ENCODE measurements at places on chromosomes 7 and 10.

GRCh38 chr10:6151087-6151977, 51.4 kb upstream of the PFKFB3 start:
- DNase-seq: no peak

DNA sequence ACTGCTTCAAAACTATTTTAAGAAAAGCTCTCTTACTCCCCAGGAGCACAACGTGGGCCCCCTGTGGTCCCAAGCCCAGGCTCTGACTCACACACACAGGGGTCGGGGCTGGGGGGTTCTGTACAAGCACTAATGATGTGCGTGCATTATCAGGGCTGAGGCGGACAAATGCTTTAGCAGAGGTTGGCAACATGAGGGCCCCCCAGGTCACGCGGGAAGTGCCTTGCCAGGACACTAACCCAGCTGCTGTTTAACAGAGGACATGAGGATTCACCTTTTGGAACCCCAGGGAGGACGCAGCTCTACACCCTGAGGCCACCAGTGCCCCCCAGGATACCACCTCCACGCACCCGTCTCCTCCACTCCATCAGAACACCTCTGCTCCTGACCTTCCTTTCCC, 342.8 kb downstream of the DNAJB6 start:
- DNase-seq: no peak

GRCh38 chr7:150998341-150998740, 7.5 kb downstream of the NOS3 start:
- no peak for DNase-seq

GRCh38 chr7:5172196-5172775, 17.7 kb upstream of the WIPI2 start:
- DNase-seq: no peak

DNA sequence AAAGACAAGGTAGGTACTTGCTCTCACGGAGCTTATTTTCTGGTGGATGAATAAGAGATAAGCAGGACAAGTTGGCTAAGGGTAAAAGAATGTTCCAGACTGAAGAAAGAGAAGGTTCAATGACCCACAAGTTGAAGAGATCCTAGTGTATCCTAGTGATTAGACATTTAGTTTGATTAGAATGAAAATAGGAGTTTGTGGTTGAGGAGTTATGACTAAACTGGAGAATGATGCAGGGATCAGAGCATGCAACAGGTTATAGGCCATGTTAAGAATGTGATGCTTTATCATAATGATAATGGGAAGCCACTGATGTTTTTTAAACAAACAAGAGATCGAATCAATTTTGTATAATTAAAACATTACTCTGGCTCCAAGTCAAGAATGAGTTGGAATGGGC, 357.2 kb downstream of the HPSE2 start:
- DNase-seq: no peak

DNA sequence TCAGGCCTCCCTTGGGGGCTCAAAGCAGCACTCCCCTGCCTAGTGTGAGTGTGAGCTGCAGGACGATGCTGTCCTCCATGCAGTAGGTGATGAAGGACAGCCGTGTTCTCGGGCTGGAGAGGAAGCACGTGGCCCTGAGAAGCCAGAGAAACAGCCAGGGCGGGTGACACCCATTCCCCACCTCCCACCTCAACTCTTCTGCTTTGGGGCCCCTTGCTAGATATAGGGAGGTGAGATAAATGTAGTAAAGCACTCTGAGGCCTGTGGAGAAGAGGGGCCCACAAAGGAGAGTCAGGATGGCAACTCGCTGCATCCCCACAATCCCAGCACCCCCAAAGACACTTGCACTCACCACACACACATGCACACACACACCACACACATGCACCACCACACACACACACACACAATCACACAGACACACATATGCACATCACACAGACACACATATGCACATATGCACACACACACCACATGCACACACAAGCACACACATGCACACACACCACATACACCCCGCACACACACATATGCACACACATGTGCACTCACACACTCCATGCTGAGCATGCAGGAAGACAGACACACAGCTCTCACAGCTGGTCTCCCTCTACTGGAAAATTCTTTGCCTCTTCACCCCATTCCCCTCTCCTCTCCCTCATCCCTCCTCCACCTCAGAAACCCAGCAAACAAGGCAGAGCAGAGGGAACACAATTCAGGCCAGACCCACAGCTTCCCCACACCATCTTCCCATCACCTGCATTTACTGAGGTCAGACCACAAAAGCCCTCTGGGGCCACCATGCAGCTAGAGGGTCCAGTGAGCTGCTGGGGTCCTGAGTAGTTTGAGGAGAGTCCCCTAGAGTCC, 30.5 kb downstream of the ANXA8 start:
- no peak for DNase-seq

DNA sequence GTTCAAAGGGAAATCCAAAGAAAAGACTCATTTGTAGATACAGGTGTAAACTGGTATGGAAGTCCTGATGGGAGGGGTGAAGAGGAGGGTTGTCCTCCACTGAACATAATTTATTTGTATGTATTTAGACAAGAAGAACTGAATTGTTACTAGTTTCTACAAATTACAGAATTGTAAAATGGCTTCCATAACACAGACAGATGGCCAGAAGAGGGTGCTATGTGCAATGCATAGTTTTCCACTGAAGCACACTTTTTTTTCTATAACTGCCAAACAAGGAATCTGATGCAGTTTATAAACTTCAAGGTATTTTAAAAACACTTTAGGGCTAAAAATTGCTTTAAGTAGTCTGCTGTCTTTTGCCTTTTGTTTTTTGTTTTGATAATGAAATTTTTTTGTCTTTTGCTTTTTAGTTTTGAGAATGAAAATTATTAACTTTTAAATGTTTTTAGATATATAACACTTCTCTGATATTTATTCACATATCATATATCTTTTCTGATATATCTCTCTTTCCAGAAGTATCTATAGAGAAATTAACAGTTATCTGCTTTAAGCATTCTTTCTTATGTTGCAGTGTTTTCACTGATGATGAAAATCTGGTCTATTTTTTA, 58.5 kb downstream of the PHYHIPL start:
- no peak for DNase-seq

DNA sequence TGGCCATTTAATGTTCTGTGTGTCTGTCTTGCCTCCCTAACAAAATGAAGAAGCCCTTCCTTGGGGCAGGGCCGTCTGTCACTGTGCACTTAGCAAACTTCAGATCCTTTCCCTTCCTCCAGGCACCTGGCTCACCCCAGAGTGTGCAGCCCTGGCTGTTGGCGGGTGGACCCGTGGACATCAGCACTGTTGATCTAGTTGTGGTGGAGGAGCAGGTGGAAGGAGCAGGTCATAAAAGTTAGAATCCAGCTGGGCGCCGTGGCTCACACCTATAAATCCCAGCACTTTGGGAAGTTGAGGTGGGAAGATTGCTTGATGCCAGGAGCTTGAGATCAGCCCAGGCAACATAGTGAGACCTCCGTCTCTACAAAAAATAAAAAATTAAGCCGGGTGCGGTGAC, 12.7 kb downstream of the RAB19 start:
- DNase-seq: no peak

GRCh38 chr7:108091461-108091831, 38.7 kb downstream of the LAMB4 start:
- no peak for DNase-seq

DNA sequence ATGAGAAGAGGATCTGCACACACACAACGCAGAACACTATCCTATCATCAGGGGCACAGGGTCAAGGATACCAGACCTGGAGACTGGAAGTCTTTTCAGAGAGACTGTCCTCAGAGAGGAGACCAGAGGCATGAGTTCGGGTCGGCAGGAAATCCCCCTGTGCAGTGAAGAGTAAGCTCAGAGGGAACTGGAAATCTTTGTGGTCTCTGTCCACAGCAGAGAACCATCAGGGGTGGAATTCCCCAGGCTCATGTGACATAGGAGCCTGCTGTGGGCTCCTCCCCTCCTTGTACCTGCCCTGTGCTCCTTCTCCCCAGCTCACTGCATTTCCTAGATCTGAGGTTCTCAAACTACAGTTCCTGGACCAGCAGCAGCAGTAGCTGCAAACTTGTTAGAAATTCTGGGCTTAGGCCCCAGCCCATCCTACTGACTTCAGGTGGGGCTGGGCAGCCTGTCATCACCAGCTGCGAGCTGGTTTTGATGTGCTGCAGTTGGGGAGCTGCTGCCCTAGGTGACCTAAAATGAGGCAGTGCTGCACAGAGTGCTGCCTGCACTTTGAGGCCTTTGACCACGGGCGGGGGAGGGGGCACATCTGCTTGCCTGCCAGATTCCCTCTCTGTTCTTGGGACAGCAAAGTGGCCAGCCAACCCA, 2.4 kb downstream of the ZMIZ2 start:
- no peak for DNase-seq

- no peak for DNase-seq
Measured at GRCh38 chr10:102421757-102422512, 1.3 kb downstream of the FBXL15 start.

DNA sequence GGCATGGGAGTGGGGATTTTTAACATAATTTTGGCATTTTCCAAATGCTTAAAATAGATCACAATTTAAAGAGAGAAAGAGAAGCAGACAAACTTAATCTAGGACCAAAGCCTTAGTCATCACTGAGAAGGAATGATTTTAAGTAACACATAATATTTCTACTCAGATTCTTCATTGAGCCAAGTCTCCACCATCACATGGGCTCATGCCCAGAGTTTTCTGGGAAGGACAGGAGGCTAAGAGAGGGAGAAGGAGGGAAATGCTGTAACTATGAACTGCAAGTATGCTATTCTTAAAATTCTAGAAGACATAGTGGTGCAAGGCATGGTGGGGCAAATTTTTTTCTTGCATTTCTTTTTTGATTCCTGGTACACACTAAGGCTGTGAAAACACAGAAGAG, 23.8 kb upstream of the UBE2D1 start:
- DNase-seq: no peak

- no peak for DNase-seq
Measured at GRCh38 chr10:129386415-129387257, 80.4 kb upstream of the MGMT start.

GRCh38 chr7:101884671-101885596, 67.5 kb downstream of the CUX1 start:
- no peak for DNase-seq

DNA sequence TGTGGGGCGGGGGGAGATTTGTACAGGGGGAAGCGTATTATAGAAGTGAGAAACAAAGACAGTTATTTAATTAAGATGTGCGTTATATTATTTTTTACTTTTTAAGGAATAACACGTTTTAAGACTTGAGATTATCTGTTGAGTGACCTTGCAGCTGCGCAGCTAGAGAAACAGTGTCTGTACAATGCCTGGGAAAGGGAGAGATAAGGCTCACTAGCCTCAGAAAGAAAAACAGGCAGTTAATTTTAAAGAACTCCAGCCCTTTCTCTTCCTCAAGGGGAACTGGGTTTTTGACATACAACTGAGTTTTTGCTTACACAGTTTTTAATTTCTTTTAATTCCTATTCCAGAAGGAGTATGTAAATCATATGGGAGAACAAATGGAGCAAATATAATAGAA, 50.7 kb downstream of the LMBR1 start:
- no peak for DNase-seq

DNA sequence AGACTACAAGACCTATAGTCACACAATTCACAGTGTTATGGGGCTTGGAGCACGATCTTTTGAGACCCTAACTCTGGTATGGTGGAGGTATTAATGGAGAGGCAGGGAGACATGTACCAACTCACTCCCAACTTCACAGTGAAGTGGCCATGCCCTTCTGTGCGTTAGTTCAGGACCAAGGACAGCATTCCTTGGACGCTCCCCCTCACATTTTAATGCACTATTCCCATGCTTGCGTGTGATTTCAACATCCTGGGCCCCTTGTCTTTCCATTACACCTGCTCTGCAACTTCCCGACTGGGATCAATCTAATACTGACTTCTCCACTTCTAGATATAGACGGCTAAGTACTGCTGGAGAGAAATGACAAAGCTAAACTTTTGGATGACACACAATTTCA, 72.7 kb downstream of the PLCE1 start:
- DNase-seq: peak; percentile 18

- DNase-seq: no peak
Measured at GRCh38 chr7:151261529-151261928, 13.0 kb upstream of the SMARCD3 start.

DNA sequence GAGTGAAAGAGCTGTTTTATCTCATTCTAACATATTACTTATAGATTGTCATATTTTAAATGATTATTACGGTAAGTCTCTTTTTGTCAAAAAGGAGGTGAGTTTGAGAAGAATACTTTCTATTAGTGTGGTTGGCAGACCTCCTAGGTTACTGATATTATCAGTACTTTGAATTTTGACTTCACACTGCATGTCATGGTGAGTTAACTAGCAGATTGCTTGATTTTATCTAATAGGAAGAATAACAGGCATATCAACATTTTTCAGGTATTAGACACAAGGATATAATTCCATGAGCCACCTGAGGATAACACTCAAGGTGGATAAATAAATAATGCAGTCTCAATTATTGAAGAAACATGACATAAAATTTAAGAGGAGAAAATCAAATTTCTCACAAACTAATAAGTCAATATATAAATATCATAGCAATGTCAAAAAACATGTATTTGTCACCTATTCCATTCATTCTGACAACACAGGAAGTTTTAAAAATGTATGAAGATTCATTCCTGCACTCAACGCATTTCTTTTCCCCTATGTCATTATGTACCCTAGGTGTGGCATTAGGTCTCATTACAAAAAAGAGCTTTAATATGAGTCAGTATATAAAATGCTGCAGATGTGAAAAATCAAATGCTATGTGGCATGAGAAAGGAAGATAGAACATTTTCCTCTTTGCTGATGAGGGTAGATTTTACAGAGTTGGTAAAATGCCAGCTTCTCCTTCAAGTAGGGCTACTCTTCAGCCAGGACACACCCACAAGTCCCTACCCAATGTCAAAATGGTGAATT, 1621.6 kb downstream of the REEP3 start:
- no peak for DNase-seq

GRCh38 chr10:130022511-130023299, 58.6 kb upstream of the EBF3 start:
- peak; percentile 70 for DNase-seq

DNA sequence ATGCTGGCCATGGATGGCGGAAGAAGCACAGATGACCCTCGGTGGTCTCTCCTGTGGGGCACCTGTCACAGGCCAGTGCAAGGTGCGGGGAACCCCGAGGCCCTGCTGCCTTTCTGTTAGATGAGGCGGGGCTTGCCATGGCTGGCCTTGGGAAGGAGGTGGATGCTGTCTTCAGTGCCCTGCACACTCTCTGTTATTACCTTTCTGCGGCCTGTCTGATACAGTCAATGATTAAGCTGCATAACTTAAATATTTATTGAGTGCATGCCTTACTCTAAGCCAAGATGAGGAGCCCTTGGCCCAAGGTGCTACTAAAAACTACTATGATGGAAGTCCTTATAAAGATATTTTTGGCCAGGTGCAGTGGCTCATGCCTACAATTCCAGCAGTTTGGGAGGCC, 36.7 kb upstream of the MNX1 start:
- no peak for DNase-seq
